ENCODE measurements at places on chromosomes 5 and 9.

DNA sequence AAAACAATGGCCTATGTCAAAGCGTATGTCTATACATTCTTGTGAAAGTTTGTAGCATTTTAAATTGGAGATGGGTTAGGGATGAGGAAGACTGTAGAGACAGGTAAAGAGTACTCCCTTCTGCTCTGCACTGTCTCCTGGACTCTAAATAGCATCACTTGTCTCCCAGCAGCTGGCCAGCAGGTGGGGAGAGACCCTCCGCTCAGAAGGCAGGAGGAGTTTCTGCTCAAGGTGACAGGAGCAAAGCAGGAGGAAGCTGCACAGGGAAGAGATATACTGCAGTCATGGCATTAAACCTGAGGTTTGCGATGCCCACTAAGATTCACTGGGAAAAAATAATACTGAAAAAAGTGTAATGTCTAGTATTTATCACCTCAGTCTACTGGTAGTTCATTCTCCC, 10.7 kb upstream of the ASTN2 start:
- no peak for DNase-seq

DNA sequence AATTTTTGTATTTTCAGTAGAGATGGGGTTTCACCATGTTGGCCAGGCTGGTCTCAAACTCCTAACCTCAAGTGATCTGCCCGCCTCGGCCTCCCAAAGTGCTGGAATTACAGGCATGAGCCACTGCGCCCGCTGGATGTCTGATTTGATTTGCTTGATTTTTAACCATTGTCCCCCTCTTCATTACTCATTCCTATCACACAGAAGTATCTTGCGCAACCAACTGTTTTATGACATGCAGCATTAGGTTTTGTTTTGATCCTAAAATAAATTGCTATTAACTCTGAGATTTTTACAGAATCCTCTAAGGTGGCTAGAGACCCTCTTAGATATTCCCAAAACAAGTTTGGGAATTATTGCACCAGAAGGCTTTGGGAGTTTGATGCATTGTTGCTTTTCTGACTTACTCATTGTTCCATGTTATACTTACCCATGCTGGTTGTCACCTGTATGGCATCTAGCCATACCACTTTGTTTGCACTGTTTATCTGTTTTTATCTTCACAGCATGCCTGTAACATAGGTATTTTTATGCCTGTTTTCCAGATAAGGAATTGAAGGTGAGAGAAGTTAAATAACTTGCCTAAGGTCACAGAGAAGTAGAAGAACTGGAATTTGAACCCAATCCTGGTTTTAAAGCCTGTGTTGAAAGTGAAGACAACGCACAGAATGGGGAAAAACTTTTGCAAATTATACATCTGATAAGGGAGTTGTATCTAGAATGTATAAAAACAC, 35.9 kb upstream of the PWWP2A start:
- no peak for DNase-seq

GRCh38 chr5:174734571-174735497, 10.5 kb downstream of the MSX2 start:
- DNase-seq: no peak

DNA sequence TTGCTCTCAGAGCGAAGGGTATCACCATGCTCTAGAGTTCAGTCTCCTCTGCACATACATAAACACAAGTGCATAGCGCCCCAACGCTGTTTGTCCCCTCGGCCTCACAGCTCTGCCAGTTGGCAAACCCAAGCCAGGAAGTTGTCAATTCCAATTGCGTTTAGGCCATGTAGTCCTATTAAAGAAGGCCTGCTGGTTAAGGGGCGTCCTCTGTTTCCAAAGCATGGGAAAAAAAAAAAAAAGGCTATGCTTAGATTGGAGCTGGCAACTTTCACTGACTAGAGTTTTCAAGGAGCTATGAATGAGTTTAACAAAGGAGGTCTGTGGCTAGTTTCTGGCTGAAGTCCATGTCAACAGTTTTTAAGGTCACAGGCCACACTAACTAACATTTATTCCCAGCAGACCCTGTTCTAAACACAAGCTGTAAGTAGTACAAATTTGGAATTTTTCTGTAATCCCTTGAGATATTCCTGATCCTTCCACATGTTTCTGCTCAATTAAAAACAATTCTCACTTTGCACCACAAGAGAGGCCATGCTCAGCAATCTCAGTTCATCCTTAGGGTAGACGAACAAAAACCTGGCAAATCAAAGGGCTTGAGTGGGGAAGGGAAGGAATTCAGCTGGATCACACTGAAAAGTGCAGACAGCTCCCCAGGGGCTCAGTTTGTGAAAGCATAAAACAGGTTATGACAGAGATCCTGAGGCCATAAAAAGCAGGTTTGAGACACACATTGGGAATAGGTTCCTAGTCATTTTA, 187.7 kb downstream of the DENND1A start:
- peak; percentile 61 for DNase-seq

DNA sequence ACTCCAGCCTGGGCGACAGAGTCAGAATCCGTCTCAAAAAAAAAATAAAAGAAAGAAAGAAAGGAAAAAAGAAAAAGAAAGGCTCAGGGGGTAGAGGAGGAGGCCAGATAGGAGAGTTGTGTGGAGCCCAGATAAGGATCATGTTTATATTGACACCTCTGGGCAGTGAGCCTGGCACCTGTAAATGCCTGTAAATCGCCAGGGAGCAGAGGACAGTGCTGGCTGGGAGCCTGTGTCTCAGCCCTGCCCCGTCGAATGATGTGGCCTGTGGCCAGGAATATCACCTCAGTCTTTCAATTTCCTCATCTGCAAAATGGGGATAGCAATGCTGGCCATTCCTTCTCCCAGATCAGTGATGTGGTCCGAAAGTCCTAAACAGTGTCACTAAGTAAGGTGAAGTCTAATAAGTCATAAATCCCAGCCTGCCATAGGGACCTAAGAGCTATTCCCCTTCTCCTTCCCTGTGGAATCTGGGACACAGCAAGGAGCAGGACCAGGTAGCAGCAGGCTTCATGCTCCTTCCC, 10.3 kb upstream of the ABO start:
- no peak for DNase-seq

- no peak for DNase-seq
Observed at GRCh38 chr9:132840980-132841379, 37.1 kb downstream of the AK8 start.

DNA sequence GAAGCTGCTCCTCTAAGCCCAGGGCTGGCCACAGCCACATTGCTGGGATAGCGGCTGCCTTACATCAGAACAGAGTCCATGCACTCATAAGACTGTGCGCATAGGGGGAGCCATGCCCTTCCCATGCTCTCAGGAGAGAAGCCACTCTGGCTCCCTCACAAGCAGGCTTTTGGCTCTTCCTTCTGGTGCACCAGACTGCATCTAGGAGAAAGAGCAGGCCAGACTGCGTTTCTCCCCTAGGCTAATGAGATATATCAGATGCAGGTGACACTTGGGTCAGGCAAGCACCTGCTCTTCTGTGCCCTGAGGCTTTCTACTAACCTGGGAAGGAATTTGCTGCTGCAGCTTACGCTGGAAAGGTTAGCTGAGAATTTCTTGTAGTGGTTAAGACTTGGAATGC, 43.2 kb upstream of the BRINP1 start:
- no peak for DNase-seq

DNA sequence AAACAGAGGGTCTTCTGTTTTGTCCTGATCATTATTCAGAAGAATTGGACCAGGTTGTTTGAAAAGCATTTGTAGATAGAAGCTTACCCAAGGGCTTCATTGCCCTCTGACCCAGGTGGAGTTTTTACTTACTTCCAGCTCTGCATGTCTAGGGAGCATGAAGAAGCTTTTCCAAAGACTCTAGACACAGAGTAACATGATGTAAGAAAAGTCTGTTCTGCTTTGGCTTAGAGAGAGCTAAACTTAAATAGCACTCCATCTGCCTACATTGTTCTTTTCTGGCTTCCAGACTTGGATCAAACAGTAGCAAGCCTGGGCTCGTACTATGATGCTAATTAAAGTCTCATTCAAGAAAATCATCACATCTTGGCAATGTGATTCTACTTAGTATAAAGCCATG, 112.1 kb downstream of the SNCAIP start:
- DNase-seq: no peak

DNA sequence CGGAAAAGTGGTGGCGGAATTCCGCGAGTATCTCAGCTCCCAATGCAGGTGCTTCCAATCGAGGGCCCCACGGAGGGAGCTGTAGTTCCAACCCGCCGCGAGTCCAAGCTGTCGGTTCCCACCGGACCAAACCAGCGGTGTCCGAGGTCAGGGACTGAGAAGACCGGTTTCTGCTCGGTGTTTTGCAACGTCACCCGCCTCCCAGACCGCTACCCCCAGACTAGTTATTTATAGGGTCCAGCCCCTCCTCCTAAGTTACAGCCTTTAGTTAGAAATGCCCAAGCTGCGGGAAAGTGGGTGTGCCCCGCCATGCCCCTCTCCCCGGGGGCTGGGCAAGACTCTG, 677 bp upstream of the MYORG start:
- no peak for DNase-seq
